Left renal pelvis (tissue), 4 donors: ENCODE measurements at places on chromosomes 6 and 20.

DNA sequence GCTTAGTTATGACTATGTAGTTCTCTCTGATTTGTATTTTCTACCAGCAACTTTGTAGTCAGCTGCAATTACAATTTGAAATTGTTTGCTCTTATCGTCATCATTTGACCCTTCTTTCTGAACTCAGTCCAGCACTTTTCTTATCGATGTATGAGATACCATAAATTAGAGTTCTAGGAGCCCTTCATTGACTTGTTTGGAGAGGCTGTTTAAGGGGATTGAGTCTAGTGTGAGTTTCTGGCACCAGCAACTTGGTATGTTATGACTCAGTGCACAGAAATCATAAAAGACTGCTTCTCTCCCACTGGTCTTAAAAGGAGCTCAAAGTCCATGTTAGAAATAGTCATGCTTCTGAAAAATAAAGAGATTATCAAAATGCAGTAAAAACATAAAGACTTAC lies 190.3 kb downstream of the TENT5A start:
- DNase-seq, result no peak

DNA sequence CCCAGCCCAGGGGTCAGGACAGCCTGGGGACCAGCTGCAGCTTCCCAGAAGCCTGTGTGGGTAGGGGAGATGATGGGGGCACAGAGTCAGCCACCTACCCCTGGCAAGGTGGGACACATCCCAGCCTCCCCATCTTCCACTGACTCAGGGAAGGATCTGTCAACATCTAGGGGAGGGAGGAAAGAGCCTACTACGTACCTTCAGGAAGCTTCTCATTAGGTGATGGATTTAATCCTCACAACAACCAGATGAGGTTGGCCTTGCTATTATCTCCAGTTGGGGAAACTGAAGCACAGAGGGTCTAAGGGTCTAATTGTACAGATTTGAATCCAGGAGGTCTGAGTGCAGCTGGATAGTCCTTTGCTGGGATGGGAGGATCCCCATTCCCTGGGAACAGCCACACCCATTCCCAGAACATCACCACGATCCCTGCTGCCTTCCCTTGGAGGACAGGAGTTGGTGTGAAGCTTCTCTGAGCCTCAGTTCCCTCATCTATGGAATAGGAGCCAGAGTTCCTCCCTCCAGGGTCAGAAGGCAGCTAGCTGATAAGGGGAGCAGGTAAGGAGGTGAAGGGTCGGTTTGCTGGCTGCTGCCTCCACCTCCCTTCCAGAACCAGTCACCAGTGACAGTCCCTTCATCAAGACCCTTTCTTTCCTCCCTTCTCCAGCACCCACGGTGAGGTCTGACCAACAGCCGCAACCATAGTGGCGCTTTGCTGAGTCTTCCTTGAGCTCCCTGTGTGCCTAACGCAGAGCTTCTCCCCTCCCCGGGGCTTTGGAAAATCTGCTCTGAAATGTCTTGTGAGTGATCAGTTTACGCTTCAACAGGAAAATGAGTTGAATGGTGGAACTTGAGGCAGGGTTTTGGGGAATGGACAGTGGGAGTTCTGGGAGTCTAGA lies 56.8 kb downstream of the CEBPB start:
- DNase-seq, result no peak

- DNase-seq, result no peak
Measured at GRCh38 chr6:98416027-98416426, 418.3 kb upstream of the POU3F2 start.

DNA sequence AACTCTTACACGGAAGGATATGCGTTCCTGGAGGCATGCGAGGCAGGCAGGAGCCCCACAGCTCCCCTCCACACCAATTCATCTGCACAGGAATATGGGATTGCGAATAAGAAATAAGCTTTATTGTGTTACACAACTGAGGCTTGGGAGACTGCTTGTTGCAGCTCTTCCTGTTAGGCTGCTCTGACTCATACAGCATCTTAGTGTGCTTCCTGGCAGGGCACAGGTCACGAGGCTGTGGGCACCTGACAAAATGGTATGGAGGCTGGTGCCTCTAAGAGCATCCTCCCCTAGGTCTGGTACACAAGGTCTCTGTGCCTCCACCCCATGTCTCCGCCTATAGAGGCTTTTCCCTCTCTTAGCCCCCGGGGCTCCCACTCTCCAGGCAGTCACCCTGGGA lies 6.8 kb downstream of the SLC22A3 start:
- no peak for DNase-seq

GRCh38 chr6:49252901-49253300 lies 210.2 kb downstream of the MMUT start:
- no peak for DNase-seq

DNA sequence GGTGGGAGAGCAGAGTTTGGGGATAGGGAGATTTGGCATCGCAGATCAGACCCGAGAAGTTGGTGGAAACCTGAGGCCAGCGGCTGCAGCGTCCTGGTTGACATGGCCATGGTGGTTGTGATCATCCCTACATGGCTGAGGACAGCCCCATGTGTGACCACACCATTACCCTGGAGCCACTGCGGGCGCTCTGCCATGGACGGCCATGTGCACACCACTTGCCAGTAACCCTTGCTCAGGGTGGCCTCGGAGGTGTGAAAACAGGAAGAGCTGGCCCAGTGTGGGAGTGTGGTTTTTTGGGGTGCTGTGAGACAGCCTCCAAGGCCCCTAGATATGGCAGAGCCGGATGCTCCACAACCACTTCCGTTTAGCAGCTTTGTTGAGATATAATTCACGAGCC lies 64.4 kb downstream of the TMEM242 start:
- DNase-seq, result no peak

GRCh38 chr6:135814043-135814442 lies 37.5 kb upstream of the PDE7B start:
- no peak for DNase-seq

DNA sequence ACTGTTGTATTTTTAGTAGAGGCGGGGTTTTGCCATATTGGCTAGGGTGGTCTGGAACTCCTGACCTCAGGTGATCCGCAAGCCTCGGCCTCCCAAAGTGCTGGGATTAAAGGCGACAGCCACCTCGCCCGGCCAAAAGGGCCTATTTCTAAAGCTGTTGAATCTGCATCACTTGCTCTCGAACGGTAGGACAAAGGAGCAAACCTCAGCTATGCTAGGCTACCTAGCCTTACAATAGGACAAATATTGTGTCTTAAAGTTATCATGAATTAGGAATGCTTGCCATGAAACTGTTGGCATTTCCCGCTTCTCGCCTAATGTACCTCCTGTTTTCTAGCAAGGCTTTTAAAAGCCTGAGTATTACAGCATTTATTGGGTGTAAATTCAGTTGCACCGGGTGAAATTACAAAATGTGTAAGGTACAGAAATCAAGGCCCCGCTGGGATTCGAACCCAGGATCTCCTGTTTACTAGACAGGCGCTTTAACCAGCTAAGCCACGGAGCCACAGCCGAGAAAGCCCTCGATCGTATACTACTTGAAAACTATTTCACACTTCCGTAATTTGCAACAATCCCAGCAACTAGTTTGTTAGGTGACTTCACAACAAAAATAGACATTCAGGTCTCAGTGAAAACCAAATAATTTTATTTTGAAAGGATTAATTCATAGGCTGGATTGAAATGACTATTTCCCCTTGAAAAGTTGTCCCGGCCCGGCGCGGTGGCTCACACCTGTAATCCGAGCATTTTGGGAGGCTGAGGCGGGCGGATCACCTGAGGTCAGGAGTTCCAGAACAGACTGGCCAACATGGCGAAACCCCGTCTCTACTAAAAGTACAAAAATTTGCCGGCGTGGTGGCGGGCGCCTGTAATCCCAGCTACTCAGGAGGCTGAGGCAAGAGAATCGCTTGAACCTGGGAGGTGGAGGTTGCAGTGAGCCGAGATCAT lies 211.6 kb upstream of the ZNF184 start:
- no peak for DNase-seq

GRCh38 chr20:34201531-34201930 lies 39.7 kb upstream of the ASIP start:
- DNase-seq, result no peak

GRCh38 chr6:138275976-138276375 lies 57.7 kb upstream of the PBOV1 start:
- no peak for DNase-seq

DNA sequence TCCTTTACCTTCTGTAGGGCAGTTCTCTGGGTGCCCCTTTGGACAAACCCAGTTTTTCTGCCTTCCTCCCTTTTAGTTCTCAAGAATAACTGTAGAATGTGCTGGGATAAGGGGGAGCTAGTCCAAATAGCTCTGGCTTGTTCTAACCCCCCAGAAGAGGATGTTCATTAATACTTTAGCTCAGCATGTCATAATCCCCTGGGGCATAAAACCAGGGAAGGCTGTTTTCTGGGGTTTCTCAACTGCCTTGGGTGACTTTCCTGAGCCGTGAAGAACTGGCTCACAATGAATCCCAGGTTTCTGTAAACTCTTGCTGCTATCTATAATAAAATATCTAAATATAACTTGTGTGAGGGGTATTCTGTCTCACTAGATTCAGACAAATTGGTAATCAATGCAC lies 44.5 kb upstream of the RNF217 start:
- DNase-seq, result no peak

DNA sequence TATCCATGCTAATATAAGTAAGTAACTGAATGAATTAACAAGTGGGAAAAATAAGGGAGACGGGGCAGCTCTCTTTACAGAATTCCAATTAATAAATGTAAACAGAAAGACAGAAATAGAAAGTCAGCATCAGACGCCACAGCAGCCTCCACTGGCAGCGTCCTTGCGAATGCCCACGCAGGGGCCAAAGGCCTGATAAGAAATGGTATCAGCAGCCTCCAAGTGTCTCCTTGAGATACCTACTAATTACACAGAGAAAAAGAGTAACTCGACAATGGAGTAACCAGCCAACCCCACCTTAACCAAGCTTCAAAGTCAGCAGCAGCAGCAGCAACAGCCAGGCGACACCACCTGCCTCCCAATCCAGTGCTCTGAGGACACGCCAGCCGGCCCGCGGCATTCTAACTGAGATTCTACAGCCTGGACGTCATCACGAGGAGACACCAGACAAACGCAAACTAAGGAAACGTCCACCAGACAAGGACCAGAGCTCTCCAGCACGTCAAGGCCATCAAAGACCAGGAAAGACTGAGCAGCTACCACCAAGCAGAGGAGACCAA lies 78.8 kb downstream of the TAF4 start:
- DNase-seq, result no peak

GRCh38 chr6:142566628-142567396 lies 265.0 kb downstream of the ADGRG6 start:
- DNase-seq, result peak; percentile 30

DNA sequence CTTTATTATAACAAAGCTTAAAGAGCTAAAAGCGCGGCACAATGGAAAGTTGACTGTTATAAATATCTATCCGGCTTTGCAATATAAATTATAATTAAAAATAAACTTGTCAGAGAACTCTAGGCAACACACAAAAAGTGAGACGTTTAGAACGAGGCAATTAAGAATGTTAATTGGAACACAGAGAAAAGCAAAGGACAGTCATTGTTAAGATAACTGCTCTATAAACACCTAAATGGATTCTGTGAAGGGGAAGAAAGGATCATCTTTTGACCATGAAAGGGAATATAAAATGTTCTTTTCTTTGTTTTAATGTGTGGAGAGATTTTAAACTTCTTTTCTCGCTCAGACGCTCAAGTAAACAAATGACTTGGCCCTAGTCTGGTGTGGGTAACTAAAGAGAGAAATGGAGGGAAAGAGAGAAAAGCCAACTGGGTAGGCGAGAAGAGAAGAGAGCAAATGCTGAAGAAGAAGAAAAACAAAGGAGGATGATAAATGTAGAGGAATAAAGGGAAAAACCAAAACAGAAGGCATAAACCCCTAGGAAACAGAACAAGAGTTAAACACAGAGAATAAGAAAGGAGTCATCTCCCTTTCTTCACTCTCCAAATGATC lies 9.3 kb upstream of the SALL4 start:
- no peak for DNase-seq

DNA sequence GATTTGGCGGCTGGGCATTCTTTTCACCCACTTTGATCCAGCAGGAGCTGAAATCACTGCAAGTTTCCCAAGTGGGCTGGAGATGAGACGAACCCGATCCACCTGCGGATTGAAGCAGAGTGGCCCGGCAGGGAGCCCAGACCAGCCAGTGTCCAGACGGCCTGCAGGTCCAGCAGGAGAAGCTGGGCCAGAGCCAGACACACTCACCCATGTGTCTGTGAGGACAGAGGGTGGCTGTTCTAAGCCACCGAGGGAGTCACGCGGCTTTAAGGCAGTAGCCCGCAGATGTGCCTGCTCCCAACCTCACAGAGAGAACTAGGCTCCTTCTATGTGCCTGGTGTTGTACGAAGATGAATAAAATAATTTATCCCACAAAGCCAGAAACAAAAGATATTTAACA lies 200.7 kb downstream of the WDR27 start:
- no peak for DNase-seq

DNA sequence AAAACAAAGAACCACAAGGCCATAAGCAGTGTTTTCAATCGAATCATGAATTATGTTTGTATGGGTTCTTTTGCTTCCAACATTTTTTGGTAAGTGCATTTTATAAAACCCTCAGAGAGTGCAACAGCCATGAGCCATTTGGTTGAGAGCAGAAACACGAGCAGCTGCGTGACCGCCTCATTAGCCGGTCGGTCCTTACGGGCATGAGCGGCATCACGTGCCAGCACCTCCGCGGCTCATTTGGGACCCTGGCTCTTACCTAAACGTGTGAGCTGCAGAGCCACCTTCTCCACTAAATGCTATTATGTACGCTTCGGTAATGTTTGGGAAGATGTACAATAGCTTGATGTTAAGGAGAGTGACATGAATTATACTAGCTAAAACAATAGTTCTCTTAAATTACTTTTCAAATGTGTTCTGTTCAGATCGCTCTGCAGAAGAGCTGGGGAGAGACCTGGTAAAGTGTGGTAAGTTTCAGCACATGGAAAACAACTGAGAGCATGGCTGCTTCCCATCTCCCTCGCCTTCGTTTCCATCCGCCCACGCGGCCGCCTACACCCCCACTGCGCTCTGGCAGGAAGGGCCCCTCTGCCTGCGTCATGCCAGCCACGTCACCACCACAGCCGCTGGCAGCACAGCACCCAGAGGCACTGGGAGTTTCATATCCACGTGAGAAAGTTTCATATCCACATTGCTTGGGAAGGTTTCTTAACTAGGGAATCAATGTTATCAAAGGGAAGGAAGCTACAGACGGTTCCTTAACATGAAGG lies 23.7 kb upstream of the PDE10A start:
- no peak for DNase-seq

GRCh38 chr6:42532038-42532669 lies 31.7 kb upstream of the UBR2 start:
- no peak for DNase-seq

DNA sequence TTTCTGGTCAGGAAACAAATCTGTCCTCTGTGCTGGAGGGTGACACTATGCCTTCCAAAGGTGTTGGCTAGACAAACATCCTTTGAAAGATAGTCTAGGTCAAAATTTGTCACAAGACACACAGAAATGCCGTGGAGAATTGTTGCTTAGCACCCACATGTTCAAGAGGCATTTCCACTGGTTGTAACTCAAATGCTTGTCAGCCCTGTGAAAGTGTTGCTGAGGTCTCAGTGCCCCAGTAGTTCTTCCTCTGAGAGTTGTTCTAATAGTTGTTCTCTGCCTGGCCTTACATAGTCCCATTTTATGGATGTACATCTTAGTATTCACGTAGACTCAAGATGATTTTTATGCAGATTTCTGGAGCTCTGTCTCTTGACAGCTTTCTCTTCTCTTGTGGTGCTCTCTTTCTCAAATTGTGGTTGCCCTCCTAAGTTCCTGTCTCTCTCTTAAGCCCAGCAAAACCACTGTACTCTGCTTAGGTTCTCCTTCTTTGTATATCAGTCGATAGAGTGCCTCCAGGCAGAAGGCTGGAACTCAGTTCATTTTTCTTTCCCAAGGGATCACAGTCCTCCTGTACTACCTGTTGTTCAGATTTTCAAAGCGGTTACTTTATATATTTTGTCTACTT lies 39.5 kb upstream of the REV3L start:
- DNase-seq, result no peak

- no peak for DNase-seq
Measured at GRCh38 chr20:7490288-7490687, 450.0 kb downstream of the HAO1 start.
